ENCODE measurements at places on chromosomes 4 and X.

DNA sequence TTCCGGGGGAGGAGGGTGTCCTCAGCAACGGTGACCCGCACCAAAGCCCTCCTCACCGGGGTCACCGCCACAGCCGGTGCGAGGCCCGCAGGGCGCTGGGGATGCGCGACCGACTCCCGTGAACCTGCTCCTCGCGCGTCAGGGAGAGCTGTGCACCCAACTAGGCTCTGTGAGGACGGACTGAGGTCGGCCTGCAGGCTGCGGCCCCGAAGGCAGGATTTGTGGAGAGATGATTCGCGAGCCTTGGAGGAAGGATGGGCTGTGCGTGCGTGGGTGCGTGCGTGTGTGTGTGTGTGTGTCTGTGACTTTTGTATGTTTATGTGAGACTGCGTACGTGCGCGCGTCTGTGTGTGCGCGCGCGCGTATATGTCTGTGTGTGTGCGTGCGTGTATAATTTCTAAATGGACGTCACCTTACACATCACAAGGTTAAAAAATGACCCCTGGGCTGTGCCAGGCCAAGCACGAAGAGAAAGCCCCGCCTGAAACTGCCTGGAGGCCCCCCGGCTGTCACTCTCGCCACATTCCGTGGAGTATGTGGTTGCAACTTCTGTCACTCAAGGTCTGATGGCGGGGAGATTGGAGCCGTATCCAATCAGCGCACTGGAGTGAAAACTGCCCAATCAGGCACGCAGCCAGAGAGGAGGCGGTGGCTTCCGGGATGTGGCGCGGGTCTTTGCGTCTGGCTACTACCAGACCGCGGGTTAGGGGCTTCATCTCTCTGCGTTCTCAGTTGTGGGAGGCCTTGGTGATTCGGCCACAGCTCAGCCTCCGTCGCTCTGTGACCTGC lies at the start of gene ZNF141:
Gene ZNF141 (plus strand): TSS at position 672 of the 789 bp plus-strand sequence. CDS start 170 bp downstream, outside the sequence.
- peak; percentile 91 for DNase-seq

GRCh38 chrX:98331407-98331806 lies 1447.7 kb downstream of the RPA4 start:
- DNase-seq = no peak

DNA sequence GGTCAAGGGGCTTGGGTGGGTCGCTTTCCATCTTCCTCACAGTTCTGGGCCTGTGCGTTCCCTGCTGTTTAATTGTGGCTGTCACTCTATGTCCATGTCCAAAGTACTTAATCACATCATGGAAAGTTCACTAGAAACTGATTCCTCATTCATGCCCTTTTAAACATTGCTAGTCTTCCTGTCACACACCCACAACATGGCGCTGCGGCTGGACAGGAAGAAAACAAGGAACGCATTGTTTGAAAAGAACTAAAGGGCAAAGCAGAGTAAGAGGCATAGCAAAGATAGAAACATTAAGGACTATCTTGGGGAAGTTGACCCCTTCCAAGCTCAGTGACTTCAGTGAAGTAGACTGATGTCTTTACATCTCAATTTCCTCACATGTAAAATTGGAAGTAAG lies 18.4 kb downstream of the PNPLA4 start:
- no peak for DNase-seq

DNA sequence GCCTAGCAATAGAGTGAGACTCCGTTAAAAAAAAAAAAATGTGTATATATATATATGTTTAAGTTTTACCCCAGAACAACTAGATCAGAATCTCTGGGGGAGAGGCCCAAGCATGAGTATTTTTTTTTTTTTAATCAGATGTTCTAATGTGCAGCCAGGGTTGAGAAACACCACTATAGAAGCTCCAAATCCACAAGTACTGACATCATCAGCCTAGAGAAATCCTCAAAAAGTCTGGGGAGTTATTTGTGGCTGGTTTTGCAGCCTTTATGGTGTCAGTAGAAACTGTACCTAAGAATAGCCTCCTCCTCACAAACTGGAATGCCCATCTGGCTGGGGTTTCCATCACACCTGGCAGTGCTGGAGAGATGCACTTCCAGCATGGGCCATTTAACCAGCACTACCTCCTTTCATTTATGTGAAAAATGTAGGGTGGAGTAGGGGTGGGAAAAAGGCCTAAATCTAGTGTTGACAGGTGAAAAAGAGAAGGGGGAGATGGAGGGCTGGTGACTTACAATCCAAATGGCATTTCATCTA lies 93.5 kb downstream of the CBLL2 start:
- no peak for DNase-seq

GRCh38 chr4:117777721-117778120 lies 256.6 kb upstream of the NDST3 start:
- DNase-seq = no peak

DNA sequence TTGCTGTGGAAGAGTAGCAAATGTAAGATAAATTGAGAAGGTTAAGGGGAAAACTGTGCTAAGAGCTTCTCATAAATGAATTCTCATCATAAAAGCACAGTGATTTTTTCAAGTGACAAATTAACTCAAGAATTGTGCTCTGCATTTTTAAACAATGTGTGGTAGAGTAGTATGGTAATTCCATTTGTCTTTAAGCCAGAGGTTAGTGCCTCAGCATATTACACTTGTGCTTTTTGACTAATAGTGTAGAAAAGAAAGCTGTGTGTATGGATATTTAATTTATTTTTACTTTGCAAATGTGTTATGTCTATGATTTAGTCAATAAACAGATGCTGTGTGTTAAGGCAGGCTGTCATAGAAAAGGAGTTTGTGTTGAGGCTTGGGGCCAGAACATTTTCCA lies 61.0 kb downstream of the FHIP1A start:
- DNase-seq = no peak

- peak; percentile 43 for DNase-seq
These were observed 3.1 kb downstream of the CXXC4 start for GRCh38 chr4:104491481-104492182.

DNA sequence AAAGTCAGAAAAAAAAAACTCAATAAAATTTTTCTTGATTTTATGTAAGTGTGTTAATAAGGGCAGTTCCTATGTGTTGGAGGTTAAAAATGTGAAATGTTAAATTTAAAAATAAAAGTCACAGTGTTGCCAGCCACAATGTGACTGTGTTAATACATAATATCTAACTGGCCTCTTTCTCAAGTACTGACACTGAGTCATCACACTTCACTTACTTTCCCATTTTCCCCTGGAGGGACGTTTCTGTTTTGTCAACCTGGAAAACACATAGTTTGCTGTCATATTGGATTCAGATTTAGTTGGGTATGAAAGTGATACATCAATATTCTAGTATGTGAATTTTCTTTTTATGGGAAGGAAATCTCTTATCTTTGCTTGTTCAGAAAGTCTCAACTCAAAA lies 46.4 kb downstream of the ARHGEF38 start:
- DNase-seq = no peak

GRCh38 chr4:72577211-72577610 lies 8.2 kb upstream of the ADAMTS3 start:
- no peak for DNase-seq

- DNase-seq = no peak
These were observed 20.3 kb upstream of the DYNLT3 start for GRCh38 chrX:37867536-37868153.

DNA sequence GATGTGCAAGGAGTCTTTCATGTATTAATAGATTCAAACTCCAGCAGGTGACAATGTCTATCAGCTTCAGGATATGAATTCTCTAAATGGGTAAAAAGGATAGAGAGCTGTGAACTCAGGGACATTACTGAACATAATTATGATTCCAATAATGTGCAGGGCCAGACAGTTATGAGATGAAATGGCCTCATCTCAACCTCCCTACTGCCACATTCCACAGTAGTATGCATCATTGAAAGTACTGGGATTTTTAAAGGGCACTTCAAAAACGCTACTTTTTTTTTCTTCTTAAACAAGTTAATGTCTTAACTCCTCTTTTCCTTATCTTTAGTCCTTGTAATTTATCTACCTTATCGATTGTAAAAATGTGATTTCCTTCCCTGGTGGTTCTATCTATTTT lies 202.0 kb downstream of the APBB2 start:
- no peak for DNase-seq

DNA sequence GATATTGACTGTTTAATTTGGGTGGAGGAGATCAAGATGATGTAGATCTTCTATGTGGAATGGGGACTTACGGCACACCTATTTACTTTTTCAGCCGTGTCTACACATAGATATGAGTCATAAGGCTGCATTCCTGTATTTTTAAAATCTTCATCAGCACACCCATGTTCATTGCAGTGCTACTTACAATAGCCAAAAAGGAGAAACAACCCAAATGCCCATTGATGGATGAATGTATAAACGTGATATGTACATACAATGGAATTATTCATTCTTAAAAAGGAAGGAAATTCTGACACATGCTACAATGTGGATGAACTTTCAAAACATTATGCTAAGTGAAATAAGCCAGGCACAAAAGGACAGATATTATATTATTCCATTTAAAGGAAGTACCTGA lies 98.6 kb downstream of the AASDH start:
- no peak for DNase-seq

DNA sequence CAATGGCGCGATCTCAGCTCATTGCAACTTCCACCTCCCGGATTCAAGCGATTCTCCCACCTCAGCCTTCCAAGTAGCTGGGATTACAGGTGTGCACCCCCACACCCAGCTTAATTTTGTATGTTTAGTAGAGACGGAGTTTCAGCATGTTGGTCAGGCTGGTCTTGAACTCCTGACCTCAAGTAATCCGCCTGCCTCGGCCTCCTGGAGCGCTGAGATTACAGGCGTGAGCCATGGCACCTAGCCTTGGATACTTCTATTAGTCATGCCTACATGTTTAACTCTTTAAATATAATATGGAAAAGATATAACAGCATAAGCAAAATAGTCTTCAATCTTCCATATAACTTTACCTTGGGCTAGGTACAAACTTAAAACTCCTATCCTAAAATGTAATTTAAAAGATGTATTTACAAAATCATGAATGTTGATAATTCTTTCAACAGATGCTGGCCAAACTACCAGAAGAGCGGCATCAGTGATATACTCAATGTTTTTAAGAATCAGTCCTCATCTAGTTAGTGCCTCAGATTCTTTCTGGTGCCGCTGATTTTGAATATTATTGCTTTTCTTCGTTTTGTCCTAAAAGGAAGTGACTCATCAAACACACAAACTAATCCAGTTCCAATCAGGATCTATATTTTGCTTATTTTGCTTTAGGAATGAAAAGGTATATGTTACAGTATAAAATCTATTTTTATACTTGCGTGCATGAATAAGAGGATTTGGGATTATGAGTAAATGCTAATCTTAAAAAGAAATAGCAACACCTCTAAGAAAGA lies 23.7 kb downstream of the FAM241A start:
- no peak for DNase-seq

GRCh38 chrX:126170720-126171119 lies 4.6 kb upstream of the DCAF12L2 start:
- no peak for DNase-seq

GRCh38 chr4:15779306-15779705 lies 1.2 kb downstream of the CD38 start:
- no peak for DNase-seq

DNA sequence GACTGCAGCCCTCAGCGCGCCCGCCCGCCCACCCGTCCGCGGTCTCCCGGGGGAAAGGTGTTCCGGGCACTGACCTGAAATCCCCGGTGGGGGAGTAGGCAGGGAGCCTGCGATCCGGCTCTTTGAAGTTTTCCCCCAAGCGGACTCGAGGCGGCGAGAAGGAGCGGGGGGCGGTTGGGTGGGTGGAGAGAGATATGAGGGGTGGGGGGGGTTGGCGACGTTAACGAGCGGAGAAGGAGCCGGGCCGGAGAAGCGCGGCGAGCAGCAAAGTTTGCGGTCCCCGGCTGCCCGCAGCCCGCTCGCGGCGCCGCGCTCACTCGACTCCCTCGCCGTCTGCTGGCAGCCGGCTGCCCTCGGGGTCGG lies 636 bp downstream of the BCOR start:
- DNase-seq = no peak

- no peak for DNase-seq
These were observed 298.6 kb downstream of the PABPC4L start for GRCh38 chr4:133903029-133903428.

DNA sequence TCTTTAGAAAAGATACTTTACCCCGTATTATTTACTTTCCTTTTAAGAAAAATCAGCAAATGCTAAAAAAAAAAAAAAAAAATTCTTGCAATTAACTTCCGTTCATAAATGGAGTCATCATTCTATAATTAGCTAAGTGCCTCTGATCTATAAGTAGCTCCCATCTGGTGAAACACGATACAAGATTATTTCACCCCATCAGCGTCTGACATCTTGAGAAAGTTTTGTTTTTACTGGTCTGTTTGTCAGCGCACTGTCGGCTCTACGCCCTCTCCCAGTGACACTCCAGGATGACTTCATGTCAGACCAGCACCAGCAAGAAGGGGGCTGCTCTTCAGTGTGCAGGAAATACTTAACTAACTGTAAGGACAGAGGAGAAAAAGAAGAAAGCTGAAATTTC lies 108.3 kb downstream of the AFAP1 start:
- DNase-seq = no peak

- DNase-seq = no peak
These were observed 81.1 kb downstream of the FAT1 start for GRCh38 chr4:186642530-186642929.

- DNase-seq = no peak
These were observed 32.5 kb upstream of the ZNF185 start for GRCh38 chrX:152865232-152865920.

DNA sequence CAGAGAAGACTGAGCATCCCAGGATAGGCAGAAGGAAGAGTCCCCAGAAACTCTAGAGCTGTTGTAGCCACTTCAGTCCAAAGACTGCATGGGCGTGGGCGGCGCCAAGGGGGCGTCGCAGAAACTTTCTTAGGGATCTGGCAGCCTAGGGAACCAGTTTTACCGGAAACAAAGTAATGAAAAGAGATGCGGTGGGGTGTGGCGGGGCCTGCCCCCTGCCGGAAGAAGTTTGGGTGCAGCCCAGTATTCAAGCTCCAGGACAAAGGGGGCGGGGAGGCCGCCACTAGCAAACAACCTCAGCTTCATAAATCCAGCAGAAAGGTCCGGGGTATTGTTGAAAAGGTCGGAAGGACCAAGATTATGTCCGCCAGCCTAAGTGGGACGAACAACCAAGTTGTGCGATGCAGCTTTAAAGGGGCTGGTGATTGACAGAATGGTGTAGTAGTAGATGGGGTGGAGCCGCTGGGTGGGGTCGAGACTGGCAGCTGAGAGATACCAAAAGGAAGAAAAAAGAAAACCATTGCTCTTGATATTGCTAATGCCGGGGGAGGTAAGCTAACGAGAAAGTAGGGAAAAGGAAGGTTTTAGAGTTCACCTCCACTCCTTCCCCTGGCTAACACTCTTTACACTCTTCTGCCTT lies 190.5 kb downstream of the RRAGB start:
- no peak for DNase-seq

- no peak for DNase-seq
These were observed 45.9 kb downstream of the PLS3 start for GRCh38 chrX:115606861-115607260.

DNA sequence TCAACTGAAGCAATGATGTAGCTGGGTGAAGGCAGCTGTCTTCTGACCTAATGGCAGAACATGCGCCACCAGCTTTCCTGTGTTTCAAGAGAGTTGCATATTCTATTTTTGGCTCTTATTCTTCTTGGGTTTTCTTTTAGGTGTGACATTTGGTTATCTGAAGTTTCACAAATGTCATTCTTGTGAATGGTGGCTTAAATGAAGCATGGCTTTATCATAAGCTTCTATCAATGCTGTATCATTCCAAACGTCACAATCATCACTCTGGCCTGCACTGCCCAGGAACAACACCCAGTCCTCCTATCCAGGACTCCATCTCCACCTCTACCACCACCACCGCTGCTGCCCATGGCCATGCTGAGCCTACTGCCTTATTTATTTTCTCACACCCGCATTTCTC lies 69.7 kb upstream of the WWC2 start:
- DNase-seq = no peak

All from NCI-H526 treated with DMSO at 0.1 percent for 48 hours (cell line).